ENCODE measurements at places on chromosomes 5 and 9. TPM values are rescaled to one million over a fixed set of nuclear protein-coding genes. Genes with fewer than 3 reads are reported as not detected.

DNA sequence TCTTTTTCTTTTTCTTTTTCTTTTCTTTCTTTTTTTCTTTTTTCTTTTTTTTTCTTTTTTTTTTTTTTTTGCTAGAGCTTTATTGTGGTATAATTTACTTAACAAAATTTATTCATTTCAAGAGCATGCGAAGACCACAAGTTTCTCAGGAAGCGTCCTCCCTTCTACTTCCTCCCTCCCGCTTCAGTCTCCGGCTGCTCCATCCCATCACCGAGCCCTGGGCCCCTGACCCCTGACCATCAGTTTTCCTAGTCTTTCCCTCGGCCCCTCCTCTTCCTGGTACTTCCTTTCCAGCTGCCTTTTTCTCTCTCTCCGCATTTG, 34.7 kb downstream of the C9orf152 start:
- no peak for DNase-seq

GRCh38 chr9:97632248-97632984, 752 bp downstream of the TSTD2 start:
- peak; percentile 39 for DNase-seq

DNA sequence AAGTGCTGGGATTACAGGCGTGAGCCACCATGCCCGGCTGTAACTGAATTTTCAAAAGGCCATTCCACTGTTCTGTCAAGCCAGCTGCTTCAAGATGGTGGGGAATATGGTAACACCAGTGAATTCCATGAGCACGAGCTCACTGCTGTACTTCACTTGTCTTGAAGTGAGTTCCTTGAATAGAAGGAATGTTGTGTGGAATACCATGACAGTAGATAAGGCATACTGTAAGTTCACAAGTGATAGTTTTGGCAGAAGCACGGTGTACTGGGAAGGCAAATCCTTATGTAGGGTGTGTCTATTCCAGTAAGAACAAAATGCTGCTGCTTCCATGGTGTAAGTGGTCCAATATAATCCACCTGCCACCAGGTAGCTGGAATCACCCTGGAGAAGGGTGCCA, 6.6 kb upstream of the PRXL2C start:
- DNase-seq = no peak

Gene RNF180
- 12.9 TPM for total RNA-seq

Gene TCF7
- 3.0 TPM for total RNA-seq

DNA sequence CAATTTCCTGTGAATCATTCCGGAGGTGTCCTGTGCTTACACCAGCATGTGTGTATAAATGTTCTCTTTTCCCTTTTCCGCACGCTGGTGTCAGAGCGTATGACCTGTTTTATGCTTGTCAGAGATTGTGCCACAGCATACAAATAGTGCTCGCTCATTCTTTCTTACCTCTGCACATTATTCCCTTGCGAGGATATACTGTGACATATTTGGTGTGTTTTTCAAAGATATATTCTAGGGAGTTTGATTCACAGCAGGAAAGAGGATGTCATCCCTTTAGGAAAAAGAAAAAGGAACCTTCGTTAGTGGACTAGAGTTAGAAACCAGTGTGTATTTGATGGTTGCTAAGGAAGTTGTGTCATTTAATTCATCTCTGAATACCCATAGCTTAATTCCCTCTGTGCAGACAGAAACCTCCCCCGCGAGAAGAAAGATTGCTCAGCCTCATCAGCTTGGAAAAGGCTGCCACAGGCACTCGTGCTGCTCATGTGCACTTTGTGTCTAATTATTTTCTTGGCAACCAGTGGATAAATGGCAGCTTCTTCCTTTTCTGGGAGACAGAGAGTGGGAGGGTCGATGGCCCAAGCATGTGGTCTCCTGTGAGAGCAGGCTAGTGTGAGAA, 14.7 kb upstream of the CCIN start:
- no peak for DNase-seq

DNA sequence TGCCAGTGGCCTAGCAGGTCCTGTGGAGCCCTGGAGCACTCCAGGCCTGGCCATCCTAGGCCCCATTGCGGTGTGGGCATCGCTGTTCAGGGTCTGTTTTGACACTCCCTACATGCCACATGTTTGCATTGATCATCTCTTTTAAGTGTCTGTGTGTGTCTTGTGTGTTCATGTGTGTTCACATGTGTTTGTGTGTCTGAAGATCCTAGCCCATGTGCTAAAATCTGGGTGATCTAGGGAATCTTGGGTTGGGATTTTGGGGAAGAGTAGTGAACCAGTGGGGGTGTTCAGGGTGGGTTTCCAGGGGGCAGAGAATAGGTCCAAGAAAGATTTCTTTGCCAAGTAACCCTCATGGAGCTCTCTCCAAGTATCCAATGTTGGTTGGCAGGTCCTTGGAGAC, 8.4 kb downstream of the PSD2 start:
- no peak for DNase-seq

- no peak for DNase-seq
Measured at GRCh38 chr5:9903801-9904200, 273.6 kb upstream of the TAS2R1 start.

DNA sequence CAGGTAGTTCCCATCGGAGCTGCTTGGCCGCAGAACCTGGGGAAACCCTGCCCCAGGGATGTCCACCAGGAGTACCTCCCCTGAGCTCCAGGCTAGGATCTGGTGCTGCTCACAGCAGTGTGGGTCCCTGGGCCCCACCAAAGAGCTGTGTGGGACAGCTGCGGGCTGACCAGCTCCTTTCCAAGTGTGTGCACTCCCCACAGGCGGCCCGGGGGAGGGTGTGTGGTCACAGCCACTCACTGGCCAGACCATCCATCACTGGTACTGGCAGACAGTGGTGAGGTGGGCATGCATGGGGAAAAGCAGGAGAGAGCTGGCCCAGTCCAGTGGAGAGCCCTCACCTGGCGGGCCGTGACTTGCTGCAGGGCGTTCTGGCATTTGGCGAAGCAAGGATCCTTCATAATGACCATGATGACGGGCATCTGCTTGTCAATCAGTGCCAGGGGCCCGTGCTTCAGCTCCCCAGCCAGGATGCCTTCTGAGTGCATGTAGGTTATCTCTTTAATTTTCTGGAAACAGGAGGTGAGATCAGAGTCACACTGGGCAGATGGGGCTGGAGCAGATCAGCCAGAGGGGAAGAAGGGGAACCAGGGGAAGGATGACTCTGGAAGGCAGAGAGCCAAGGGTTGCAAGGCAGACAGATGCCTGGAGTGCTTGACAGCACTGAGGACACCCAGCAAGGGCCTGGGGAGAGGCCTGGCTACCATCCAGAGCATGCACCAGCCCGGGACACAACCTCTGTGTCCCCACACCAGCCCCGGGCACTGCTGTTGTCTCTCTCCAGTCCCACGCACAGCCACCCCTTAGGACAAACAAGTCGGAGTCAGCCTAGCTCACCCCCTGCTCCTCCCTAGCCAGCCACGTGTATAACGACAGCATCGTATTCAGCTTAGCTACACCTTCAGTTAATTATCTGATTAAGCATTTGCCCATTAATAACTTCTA, 12.8 kb upstream of the MAPK9 start:
- no peak for DNase-seq

Gene C5orf24
- total RNA-seq = 24.9 TPM

Gene HINT1
- 155 TPM for total RNA-seq

Gene OTULINL
- total RNA-seq = 3.8 TPM

Gene TRAF2
- total RNA-seq = 10.0 TPM
